ENCODE measurements at places on chromosomes 1 and 21.

DNA sequence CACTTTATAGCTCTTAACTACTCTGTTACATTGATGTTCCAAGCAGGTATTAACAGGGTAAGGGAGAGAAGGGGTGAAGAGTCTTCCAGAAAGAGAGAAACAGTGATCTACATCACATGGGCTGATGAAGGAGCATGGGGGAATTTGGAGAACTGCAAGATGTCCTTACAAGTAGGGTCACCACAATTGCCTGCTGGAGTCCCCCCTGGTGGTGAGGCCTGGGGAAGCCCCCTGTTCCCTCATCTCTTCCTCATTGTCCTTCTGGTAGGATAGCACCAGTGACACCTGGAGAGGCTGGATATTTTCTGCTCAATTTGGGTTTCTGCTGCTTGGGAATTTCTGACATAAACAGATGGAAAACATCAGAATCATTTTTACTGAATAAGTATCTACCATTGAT, 126.6 kb downstream of the RUNX1 start:
- DNase-seq, result no peak

DNA sequence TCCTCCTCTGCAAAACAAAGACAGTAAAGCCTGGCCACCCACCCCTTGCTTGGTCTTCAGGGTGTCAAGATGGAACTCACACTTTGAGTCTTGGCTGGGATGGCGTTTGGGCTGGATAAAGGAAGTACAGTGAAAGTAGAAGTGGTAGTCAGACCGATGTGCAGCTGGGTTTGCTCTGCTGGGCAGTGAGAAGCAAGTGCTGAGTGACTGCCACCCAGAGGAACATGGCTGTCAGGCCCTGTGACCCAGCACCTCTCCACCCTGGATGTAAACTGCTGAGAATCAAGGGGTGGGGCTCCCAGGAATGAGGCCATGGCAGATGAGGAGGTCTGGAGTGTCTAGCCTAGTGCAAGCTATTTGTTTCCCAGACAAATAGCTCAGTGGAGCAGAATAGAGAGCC, 51.2 kb downstream of the POFUT2 start:
- no peak for DNase-seq

DNA sequence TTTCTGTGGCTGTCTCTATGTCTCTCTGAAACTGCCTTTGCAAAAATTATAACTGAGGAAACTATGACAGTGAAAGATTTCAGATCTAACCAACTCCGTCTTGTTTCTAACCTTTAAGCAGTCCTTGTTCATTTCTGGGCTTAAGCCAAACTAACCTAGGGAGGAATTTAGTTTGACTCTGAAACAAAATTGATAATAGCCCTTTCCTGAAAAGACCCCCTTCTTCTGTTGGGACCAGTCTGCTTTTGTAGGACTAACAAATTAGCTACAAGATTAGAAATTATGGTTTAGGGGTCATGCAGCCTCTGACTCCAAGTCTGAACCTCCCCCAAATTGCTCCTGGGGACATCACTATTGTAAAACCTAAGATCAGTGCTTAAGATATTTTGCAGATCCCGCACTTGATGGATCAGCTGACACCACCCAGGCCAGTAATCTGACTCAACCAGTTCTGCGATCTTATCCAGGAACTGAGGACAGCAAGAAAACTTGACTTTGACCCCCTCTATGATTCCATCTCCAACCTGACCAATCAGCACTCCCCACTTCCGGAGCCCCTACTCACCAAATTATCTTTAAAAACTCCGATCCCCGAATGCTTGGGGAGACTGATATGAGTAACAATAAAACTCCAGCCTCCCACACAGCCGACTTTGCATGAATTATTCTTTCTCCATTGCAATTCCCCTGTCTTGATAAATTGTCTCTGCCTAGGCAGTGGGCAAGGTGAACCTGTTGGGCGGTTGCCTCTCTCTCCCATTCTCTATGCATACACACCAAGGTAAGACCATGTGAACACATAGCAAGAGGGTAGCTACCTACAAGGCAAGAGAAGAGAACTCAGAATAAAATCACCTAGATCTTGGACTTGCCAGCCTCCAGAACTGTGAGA, 11.1 kb upstream of the TRIM63 start:
- DNase-seq, result no peak

GRCh38 chr1:203671047-203671446, 44.4 kb downstream of the ATP2B4 start:
- peak; percentile 36 for DNase-seq

GRCh38 chr1:119732465-119733168, 20.9 kb downstream of the PHGDH start:
- DNase-seq, result no peak

DNA sequence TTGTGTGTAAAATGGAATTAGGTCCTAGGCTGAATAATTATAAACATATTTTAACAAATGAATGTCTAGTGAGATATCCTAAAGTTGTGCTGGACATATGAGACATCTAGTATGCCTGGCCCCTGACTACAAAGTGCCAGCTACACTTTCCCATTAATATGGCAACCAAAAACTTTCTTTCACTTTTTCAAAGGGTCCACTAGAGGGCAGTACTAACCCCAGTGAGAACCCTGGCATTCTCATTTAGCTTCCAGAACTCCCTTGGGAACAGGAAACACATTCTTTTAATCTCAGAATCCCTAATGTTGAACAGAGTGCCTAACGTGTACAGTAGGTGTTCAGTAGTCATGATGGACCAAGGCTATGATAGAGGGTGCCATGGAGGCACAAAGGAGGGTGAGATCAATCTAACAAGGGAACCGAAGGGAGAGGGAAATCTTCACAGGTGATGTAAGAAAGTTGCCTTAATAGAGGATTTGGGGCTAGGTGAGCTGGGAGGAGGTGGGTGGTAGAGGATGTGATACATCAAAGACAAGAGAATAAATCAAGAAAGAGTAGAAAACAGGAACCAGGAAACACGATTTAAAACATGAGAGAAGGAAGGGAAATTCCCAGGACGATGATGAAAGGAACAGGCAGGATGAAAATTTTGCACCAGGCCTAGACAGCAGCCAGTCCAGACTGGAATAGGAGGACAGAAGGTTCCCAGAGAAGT, 41.6 kb downstream of the NSL1 start:
- DNase-seq, result peak; percentile 84

DNA sequence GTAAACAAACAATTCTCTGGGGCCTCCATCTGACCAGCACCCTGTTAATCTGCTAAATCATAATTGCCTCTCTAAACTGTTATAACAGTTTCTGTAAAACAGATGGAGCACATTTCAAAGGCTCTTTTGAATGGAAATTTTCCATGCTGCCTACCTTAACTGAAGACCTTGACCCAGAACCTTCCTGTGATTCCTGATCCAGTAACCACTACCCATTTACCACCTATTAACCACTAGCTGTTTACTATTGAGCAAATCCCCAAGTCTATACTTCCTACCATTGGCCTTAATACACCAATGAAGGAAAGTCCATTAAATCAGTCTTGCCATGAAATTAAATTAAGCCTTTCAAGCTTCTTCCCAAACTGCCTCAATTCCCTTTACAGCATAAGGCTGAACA, 46.3 kb downstream of the RAB3GAP2 start:
- DNase-seq, result no peak

- peak; percentile 48 for DNase-seq
Measured at GRCh38 chr1:193019442-193020026, 39.6 kb downstream of the UCHL5 start.

DNA sequence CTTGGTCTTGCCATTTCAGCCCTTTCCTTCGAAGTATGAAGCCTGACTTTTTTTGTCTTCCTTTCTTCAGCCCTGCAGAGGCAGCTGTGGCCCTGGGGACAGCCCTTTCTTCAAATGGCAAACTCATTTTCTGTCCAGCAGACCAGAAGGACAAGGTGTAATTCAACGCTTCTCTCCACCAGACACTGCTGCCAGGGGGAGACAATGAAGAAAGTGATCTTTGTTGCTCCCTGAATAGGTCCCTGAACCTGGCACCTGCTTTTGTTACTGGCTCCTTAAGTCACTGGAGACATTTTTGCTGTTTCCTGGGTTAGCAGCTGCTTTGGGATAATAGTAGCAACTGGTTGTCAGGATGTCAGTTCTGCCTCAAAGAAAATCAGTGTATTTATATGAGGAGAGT, 50.8 kb upstream of the MACF1 start:
- no peak for DNase-seq

DNA sequence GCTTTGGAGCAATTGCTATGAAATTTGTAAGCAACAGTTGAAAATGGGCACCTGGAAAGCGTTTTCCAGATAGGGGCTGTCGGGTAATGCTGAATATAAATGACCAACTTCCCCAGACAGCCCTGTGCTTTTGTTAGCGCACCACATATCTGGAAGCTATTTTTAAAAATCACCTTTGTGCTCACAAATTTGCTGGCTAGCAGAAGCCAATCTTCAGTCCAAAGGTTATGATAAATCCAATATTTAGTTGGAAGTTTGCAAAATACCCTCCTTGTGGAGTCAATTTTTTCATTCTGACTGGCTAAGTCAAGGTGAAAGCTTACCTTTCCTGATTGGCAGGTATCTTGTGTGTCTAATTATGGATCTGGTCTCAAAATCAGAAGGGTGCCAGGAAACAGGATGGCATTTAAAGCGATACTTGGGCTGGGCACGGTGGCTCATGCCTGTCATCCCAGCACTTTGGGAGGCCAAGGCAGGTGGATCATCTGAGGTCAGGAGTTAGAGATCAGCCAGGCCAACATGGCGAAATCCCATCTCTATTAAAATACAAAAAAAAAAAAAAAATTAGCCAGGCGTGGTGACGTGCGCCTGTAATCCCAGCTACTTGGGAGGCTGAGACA, 124.1 kb upstream of the AJAP1 start:
- DNase-seq, result no peak

DNA sequence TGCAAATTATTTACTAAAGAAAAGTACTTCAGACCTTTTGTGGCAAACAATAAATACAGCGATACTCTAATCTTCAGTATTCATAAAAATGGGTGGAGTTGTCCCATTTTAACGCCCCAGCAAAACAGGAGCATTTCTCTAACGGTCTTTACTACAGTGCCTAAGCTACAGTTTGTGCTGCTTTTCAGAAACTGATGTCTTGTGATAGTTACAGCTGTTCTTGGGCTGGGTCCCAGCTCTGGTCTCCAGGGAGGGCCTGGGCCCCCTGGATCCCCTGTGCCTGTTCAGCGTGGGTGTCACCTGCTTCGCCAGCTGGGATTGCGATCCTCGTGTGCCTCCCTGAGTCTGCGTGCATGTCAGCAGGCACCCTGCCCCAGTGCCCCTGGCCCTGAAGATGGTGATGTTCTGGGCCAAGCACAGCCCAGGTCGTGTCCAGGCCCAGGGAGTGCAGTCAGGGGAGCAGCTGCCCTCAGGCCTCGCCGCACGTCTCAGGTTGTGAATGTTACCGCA, 64.0 kb upstream of the DIP2A start:
- DNase-seq, result no peak

DNA sequence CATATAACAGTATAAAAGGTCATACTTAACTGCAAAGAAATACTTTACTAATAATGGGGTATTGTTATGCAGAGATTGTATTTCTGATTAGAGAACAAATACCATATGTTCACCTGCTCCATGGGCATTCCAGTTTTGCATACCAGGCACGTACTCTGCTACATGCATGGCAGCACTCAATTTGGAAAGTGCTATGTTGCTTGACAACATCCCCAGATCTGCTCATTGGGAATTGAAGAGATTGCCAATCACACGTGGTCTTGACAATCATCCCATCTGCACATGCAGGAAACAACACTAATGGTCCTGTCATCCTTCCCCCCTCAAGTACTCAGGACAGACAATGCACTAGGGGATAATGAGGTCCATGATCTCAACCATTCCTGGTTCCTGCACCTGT, 63.4 kb upstream of the PDE4B start:
- DNase-seq, result no peak

DNA sequence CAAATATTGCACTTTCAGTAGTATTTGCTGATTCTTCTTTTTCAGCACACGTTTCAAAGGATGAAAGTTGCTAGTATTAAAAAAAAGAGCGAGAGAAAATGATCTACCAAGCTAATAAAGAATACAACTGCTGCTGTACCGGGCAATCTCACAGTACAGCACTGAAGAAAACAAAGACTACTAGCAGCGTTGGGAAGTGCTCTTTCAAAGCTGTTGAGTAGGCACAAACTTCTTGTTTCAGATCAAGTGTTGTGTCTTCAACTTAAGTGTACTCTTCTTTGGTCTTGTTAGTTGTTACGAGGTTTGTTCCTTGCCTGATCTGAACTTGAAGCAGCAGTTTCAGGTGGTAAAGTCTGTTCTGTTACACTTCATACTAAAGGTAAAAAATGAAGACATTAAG, 7.9 kb downstream of the CSDE1 start:
- DNase-seq, result no peak
